ENCODE measurements at places on chromosomes 5 and 9.

DNA sequence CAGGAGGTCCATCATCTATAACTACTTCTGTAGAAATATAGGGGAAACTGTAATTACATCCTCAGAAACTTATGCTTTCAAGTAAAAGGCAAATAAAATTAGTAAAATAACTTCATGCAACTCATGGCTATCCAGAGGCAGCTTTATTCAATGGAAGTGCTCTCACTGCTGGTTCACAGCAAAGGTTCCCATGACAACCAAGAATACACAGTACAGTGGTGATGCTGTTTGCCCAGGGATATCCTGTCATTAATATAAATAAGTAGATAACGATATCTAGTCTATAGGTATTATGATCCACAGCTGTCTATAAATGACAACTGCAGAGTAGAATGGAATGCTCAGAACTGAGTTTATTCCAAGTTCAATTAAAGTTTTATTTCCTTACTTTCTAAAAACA is 390.3 kb downstream of the PDE4D start:
- DNase-seq, result no peak

- no peak for DNase-seq
Observed at GRCh38 chr5:143509758-143510221, 106.3 kb upstream of the NR3C1 start.

GRCh38 chr5:33398501-33398900 is 42.3 kb upstream of the TARS1 start:
- no peak for DNase-seq

GRCh38 chr9:89481538-89481915 is 16.4 kb downstream of the SEMA4D start:
- DNase-seq, result no peak

DNA sequence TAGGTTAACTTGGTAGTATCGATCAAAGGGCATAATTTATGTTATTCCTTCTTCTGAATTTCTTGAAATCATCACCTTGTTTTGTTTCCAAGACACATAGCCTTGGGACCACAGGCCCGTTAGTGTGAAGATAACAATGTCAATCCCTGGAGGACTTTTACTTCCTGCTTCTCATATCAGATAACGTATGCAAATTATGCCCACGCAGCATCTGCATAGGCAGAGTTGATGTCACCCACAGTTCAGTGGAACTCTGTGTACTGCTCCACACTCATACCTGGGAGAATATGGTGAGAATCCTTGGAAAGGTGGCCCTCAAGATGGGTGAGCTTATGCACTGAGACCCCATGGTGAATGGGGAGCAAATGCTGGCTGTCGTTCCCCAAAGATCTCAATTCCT is 95.0 kb downstream of the CFAP90 start:
- no peak for DNase-seq

DNA sequence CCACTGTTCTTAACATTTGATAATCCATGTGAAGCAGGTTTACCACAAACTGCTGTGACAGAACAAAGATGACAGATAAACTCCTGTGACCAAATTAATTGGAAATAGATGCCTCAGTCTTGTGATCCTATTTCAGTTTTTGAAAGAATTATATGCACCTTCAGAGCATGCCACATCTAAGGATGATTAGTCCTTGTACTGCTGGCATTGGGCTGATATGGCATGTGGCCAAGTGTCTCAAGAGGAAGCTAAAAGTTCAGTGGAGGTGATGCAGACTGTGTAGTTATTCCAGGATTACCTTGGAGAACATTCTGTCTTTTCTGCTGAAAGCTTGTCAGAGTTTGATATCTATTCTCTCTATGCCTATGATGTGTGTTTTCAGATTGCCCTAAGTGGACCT is 314.4 kb upstream of the EFNA5 start:
- DNase-seq, result no peak

- DNase-seq, result no peak
Observed at GRCh38 chr5:51691538-51692079, 308.4 kb downstream of the ISL1 start.

- no peak for DNase-seq
Observed at GRCh38 chr9:33818167-33818846, 1.3 kb downstream of the UBE2R2 start.

DNA sequence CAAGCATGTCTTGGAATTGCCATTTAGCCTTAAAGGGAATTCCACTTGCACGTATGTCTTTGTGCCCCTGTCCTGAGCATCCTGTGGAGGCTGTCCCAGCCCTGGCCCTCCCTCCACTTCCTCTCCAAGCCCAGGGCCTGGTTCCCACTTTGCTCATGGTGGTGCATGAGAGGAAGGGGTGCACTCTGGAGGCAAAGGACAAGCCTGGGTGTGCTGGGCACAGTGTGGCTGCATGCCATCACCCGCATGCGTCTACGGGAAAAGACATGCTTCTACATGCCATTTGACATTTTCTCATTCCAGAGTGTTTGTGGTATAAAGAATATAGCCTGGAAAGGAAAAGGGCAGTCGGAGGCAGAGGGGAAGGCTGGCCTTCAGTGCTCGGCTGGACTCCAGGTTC is 7.2 kb upstream of the IRX2 start:
- no peak for DNase-seq

DNA sequence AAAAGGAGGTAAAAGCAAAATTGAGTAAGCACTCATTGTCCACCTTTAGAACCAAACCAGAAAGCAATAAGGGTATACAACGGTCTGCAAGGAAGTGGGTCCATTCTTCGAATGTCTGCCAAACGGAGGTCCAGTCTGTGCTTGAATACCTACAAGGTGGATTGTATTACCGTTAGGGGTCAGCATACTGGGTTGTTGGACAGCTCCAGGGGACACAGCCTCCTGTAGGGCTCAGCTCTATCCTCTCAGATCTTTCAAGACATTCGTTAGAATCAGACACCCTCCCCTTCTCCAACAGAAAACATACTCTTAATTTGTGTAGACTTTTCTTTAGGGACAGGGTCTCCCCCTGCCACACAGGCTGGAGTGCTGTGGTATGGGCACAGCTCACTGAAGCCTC is 5.5 kb downstream of the ASTN2 start:
- no peak for DNase-seq

GRCh38 chr9:124684169-124684568 is 86.9 kb downstream of the NR6A1 start:
- no peak for DNase-seq

DNA sequence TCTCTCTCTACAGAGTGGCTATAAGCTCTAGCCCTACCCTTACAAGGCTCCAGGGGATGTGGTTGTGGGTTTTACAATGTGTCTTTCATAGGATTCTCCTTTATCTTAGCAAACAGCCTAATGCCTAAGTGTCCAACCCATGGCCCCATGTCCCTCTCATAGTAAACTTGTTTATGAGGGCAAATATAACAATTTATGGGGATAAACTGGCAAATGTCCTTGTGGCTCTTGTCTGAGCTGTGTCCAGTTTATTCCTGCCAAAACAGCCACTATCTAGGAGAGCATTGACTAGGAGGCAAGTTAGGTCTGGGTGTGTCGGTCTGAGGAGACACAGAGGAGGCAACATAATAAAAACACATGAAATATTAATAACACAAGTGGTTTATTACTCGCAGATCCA is 335.1 kb downstream of the IZUMO3 start:
- DNase-seq, result no peak

DNA sequence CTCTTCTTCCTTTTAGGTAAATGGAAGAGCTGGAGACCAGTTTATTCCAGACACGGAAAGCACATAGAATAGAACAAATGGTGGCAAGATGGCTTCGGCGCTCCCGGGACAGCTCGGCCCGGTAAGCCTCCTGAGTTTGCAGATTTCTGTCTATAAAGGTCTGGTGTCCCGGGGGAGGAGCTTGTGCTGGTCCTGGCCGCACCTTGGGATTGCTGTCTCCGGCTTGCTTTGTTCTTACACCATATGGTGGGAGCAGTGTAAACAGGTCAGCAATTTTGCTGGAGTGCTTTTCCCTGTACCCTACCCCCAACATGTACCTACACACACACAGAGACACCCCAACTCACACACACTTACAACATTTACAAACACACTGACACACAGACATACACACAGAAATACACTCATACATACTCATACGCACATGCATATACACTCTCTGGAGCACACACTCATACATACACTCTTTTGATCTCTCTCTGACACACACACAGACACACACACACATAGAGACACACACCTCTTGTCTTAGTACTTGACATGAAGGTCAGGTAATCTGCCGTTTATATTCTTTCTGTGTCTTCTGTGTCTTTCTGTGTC is 42.0 kb downstream of the FRMPD1 start:
- no peak for DNase-seq

DNA sequence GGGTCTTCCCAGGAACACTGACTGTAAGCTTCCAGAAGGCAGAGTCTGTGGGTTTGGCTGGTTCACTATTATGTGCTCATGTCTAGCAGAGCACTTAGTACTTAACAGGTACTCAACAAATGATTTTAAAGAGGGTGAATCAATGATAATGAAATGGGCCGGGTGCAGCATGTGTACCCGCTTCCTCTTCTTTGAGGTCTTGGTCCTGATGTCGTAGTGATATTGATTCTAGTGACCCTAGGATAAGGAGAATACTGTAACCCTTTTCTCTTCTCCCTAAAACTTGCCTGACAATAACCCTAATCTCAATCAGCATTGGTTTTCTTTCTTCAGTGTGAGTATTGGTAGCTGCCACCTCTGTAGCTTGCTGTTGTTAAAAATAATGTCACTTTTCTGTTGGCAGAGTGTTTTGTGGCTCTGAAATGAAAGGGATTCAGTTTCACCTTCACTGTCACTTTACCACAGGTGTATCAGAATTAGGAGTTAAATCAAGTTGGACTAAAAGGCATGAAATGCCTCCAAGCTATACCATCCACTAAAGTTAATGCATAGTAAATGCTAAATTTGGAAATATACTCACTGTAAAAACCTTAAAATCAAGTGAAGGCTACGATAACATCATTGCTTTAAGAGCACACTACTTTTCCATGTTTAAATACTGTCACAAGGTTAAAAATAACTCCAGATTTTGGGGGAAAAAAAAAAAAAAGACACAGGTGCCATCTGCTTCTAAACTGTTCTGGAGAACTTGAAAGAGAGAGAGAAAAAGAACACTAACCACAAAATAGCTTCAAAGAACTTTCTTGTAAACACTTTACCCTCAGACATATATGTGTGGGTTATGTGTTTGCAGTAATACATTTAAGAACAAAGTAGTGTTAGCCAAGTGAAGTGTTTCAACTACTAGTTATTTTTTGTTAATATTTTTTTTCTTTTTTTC is 6.0 kb downstream of the CAMK4 start:
- DNase-seq, result no peak

DNA sequence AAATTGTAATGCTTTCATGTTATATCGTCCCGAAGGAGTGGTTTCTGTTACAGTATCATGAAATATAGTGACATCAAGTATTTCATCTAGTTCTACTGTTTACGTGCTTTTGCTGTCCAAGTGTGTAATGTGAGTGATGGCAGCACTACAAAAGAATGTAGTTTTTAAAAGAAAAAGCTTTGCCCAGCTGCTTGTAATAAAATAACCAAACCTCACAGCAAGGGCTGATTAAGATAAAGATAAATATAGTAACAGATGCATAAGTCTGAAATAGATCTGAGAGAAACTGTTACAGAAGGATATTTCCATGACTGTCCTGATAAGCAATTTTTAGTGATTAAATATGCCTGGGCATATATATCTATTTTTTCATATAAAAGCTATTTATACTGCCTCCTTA is 106.4 kb downstream of the AUH start:
- no peak for DNase-seq

DNA sequence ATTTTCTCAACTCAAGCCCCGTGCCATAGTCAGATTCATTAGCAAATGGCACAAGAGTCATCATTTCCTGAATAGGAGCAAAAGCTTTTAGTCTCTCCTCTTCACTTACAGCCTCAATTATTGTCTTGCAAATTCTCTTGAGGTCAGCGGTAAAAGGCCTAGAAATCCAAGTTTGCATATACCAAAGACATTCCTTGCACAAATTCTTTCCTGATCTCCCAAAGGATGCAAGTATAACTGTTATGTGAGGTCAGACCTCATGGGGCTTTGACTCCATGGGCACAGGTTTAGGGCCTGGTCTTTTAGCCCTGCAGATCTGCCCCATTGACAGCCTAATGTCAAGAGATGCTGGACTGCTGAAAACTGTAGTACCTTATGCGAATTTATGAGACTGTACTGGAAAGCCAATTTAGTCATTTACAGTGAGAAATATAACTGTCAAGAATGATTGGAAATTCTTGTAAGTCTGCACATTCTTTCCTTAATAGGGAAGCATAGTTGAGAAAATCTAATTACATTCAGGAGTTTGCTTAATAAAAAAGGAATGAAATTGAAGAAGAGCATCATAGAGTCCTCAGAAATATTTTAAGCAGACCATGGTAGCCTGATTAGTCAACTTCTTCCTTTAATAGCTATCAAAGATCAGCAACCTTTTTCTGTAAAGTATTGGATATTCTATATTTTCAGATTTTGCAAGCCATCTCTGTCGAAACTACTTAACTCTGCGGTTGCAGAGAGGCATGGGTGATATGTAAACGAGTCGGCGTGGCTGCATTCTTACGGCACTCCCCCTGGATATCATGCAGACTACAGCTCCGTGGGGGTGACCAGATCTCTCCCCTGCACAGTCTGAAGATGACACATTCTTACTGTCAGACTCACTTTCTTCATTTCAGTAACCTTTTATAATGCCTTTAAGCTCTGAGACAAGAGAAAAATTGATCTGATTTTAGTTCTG is 45.2 kb downstream of the GCNT4 start:
- no peak for DNase-seq

- DNase-seq, result no peak
Observed at GRCh38 chr5:10111571-10111970, 138.1 kb downstream of the ATPSCKMT start.

DNA sequence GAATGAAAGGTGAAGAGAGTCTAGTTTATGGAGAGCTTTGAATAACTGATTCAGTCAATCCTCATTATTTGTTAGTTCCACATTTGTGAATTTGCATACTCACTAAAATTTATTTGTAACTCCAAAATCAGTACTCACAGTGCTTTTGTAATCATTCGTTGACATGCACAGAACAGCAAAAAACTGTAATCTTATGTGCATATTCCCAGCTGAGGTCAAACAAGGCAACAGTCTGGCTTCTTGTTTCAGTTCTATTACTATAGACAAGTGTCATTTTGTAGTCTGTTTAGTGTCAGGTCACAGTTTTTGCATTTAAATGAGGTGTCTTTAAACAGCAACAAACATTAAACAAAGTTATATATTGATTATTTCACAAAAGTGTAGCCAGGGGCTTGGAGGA is 142.5 kb downstream of the RNF180 start:
- no peak for DNase-seq

Data from left renal cortex interstitium (tissue), 4 donors.